Psoas muscle (tissue), 8 donors: ENCODE measurements at places on chromosomes 7 and 10.
A peak's percentile ranks its signal among the peaks of the same experiment; 100 is the strongest.

DNA sequence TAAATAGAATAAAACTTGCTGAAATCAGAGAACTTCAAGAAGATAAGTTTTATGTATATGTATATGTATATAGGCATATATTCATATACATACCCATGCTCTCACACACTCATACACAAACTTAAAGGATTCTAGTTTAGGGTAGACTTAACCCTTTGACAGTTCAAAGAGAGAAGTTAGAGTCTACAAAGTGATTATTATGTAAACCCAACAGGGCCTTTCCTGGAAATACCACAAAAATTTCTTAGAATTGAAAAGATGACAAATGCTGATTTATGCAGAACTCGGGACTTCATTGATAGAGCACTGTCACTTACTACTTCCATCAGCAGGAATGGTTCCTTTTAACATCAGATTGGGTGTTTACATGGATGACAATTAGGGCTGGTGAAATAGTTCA lies 763.5 kb downstream of the AUTS2 start:
- no peaks in the 10 kb centered on the region for H3K4me1 ChIP-seq
- no peak overlapping the region for H3K27ac ChIP-seq
- H3K36me3 ChIP-seq = no peaks in the 10 kb centered on the region
- DNase-seq = no peak

DNA sequence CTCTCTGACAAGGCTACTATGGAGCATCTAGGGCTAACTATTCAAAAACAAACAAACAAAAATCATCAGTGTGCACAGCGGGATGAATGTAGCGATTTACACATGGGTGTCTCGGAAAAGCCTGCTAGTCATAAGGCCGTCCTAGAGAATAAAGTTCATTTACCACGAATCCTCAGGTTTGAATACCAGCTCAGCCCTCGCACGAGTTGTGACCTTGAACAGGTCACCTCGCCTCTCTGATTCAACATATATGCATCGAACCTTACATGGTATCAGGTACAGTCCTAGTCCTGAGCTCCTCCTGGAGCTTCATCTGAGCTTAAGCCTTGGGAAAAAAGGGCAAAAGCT lies 572 bp downstream of the ATP5MF start:
- H3K4me1 ChIP-seq = peaks cover 36% of the 10 kb centered on the region
- no peak for DNase-seq
- H3K27ac ChIP-seq = peak overlapping the region; percentile 96
- no peaks in the 10 kb centered on the region for H3K27me3 ChIP-seq
- no peaks in the 10 kb centered on the region for H3K36me3 ChIP-seq
- H3K4me3 ChIP-seq = peak overlapping the region; percentile 99

DNA sequence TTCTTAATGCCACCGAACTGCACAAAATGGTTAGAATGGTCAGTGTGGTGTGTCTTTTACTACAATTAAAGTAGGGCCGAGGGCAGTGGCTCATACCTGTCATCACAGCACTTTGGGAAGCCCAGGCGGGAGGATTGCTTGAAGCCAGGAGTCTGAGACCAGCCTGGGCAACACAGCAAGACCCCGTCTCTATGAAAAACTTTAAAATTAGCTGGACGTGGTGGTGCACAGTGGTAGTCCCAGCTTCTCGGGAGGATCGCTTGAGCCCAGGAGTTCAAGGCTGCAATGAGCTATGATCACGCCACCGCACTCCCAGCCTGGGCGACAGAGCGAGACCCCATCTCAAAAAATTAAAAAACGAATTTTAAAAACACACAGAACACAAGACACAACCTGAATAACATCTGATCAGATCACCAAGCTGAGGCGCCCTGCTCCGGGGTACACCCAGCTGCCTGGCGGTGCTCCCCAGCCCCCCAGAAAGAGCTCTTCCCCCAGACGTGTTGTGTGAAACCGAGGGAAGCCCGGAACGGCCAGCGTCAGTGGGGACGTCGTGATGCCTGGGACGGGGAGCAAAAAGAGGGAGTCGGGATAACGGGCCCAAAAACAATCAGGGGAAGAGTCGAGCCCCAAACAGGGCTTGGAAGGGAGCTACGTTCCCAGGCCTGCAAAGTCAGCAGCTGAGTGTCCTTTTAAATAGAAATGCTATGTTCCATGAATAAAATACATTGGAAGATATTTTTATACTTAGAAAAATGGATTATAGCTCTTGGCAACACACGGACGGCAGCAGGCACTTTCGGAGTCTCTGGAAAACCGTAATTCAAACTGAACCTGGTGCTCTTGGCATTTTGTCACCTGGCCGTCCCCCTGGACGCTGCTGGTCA lies 80.7 kb upstream of the PDGFA start:
- H3K4me3 ChIP-seq = no peak overlapping the region
- no peaks in the 10 kb centered on the region for H3K27me3 ChIP-seq
- no peak for DNase-seq
- no peak overlapping the region for H3K27ac ChIP-seq

- H3K27ac ChIP-seq = peak overlapping the region; percentile 86
- no peaks in the 10 kb centered on the region for H3K36me3 ChIP-seq
- H3K4me1 ChIP-seq = peaks cover 40% of the 10 kb centered on the region
These were observed 4.4 kb downstream of the MRLN start for GRCh38 chr10:59748834-59749233.

DNA sequence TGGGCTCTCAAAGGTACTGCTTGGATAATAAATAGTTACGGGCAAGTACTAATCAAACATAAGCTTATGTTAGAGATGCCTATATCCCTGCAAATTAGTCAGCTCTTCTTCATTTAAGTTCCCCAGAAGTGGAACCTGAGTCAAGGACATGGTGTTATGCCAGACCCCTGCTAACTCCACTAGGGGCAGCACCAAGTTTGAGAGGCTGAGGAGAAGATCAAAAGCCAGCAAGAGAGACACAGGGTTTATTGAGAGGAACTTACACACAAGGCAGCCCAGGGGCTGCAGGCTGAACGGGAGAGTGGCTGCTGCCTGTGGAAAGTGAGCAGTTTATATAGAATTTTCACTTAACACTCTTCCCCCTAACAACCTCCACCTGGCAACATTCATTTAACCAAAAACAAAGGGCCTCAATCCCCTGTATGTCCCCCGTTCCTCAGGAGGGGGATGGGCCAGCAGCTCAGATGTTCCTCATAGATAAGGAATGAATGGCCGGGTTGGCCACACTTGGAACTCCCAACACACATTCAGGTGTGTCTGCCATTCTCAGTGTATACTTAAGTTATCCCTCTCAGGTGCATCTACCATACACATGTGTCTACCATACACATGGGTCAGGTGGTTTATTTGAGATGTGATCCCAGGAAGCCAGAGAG lies 62.6 kb upstream of the GHITM start:
- no peak overlapping the region for H3K4me3 ChIP-seq
- no peaks in the 10 kb centered on the region for H3K36me3 ChIP-seq
- DNase-seq = no peak
- no peaks in the 10 kb centered on the region for H3K4me1 ChIP-seq
- H3K27me3 ChIP-seq = no peaks in the 10 kb centered on the region

DNA sequence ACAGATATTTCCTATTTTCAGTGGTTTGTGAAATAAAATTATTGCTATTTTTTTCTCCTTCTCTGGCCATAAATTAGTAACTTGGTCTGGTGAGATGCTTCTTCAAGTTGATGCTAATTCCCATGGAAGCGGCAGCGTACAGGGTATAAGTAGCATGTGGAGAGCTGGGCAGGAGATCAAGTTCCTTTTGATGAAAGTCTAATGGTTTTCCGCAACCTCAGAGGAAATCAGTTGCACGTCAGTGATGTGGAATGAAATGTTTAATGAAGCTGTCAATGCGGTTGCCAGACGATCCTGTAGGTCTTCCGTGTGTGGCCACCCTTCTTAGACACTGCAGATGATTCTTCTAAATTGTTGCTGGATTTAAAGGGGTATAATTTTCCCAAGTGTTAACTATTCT lies 236.4 kb upstream of the GRM3 start:
- no peaks in the 10 kb centered on the region for H3K4me1 ChIP-seq
- no peak overlapping the region for H3K4me3 ChIP-seq
- H3K27ac ChIP-seq = no peak overlapping the region
- no peaks in the 10 kb centered on the region for H3K36me3 ChIP-seq

GRCh38 chr7:151272877-151273276 lies 24.4 kb upstream of the SMARCD3 start:
- no peak overlapping the region for H3K4me3 ChIP-seq
- H3K27ac ChIP-seq = no peak overlapping the region
- DNase-seq = no peak

GRCh38 chr10:130206216-130206737 lies 70.1 kb downstream of the GLRX3 start:
- DNase-seq = no peak
- H3K4me3 ChIP-seq = no peak overlapping the region
- H3K36me3 ChIP-seq = no peaks in the 10 kb centered on the region

- no peak overlapping the region for H3K4me3 ChIP-seq
- peaks cover 1% of the 10 kb centered on the region for H3K27me3 ChIP-seq
These were observed 22.7 kb downstream of the YKT6 start for GRCh38 chr7:44223362-44224079.

DNA sequence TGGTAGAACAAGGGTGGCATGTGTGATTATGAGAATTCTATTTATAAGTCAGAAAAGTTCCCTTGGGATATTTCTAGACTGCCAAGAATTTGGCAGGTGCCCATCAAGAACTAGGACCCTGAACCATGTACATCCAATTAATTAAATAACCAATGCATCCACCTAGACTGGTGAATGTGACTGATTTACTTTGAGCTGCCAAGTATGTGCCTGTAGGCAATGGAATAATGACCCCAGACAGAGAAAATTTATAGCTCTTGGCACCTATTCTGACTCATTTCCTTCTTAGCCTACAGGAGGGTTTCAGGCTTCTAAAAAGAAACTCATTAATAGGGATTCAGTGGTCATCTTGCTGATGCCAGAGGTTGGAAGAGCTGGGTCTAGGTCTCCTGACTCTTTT lies 54.9 kb downstream of the KCNH2 start:
- no peaks in the 10 kb centered on the region for H3K4me1 ChIP-seq
- H3K27me3 ChIP-seq = peaks cover 11% of the 10 kb centered on the region
- H3K27ac ChIP-seq = no peak overlapping the region
- DNase-seq = no peak
- H3K36me3 ChIP-seq = no peaks in the 10 kb centered on the region

GRCh38 chr10:119480667-119481066 lies 61.9 kb downstream of the RGS10 start:
- H3K4me3 ChIP-seq = no peak overlapping the region
- no peak for DNase-seq
- H3K4me1 ChIP-seq = no peaks in the 10 kb centered on the region
- H3K27me3 ChIP-seq = no peaks in the 10 kb centered on the region
- no peak overlapping the region for H3K27ac ChIP-seq

DNA sequence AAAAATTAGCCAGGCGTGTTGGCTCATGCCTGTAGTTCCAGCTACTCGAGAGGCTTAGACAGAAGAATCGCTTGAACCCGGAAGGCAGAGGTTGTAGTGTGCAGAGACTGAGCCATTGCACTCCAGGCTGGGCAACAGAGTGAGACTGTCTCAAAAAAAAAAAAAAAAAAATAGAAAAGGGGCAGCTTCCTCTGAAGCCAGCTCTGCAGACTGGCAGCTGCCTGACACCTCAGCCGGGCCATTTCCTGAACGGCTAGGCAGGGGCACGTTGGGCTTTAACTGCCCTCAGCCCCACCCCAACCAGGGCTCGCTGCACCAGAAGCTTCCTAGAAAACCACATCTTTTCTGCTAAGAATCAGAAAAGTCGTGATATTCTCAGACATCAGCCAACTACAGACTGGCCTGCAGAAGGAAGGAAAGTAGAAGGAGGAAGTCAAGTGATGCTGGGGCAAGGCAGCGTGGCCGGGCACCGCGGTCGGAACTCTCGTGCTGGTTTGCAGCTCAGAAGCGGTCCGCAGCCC lies 38.0 kb downstream of the PRKAG2 start:
- H3K27me3 ChIP-seq = peaks cover 2% of the 10 kb centered on the region
- peak; percentile 68 for DNase-seq
- no peak overlapping the region for H3K27ac ChIP-seq
- no peaks in the 10 kb centered on the region for H3K4me1 ChIP-seq

DNA sequence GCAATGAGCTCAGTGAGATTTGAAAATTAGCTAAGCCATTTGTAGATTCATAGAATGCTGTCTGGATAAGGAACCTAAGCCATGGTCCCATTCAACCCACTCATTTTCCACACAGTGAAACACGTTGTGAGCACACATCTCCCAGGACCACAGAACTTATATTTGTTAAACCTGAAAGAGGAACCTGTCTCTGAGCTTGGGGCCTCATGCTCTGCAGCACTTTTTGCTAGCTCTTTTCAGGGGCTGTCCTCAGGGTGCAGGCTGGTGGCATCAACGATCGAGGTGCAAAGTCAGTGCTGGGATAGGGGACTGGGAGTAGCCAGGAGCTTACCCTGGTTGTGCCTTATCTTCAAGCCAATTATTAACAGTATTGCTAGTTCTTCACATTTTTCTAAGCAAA lies 11.9 kb downstream of the HECW1 start:
- H3K4me1 ChIP-seq = no peaks in the 10 kb centered on the region
- no peak overlapping the region for H3K27ac ChIP-seq
- no peak for DNase-seq
- no peak overlapping the region for H3K4me3 ChIP-seq
- H3K36me3 ChIP-seq = no peaks in the 10 kb centered on the region
- H3K27me3 ChIP-seq = no peaks in the 10 kb centered on the region

- no peak overlapping the region for H3K4me3 ChIP-seq
- no peaks in the 10 kb centered on the region for H3K4me1 ChIP-seq
- H3K27ac ChIP-seq = no peak overlapping the region
- no peaks in the 10 kb centered on the region for H3K27me3 ChIP-seq
- DNase-seq = no peak
These were observed 161.8 kb downstream of the PHTF2 start for GRCh38 chr7:77960336-77960735.

DNA sequence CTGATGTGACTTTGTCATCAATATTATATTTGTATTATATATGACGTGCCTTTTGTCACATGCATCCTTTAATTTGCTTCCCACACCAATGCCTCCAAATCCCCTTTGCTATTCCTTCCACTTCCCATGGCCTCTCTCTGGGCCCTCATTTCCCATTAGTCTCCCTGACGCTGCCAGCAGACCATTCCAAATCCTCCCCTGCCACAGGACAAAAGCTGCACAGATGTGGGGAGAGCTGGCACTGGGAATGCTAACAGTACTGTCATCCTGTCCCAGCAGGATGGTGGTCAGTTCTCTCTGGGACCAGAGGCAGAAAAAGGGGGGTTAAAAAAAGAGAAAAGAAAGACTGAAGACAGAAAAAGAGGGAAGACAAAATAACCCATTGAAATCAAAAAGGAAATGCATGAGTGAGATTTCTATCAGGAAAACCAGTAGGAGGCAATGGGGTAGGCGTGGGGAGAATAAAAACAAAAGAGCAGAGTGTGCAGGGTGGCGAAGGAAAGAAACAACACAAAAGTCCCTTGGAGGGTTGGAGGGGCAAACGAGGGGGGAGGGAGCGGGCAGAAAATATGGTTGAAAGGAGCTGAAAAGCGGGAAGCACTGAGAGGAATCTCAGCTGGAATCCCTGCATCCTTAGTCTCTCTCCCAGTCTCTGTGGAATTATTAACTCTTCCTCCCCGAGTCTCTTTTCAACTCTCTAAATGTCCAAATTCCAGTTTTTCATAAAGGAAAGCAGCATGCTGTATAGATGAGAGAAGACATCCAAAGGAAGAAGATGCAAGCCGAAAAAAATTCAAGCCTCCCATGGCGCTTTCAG lies 59.2 kb upstream of the PTN start:
- H3K4me1 ChIP-seq = no peaks in the 10 kb centered on the region
- no peak overlapping the region for H3K4me3 ChIP-seq
- no peaks in the 10 kb centered on the region for H3K36me3 ChIP-seq
- DNase-seq = no peak
- no peaks in the 10 kb centered on the region for H3K27me3 ChIP-seq

- no peak overlapping the region for H3K27ac ChIP-seq
- H3K27me3 ChIP-seq = no peaks in the 10 kb centered on the region
- H3K4me1 ChIP-seq = no peaks in the 10 kb centered on the region
These were observed 450.7 kb downstream of the HTR7 start for GRCh38 chr10:90407131-90407530.

GRCh38 chr10:28987555-28988320 lies 301.1 kb upstream of the LYZL1 start:
- peaks cover 7% of the 10 kb centered on the region for H3K4me1 ChIP-seq
- H3K27me3 ChIP-seq = peaks cover 1% of the 10 kb centered on the region
- H3K27ac ChIP-seq = no peak overlapping the region
- H3K4me3 ChIP-seq = no peak overlapping the region
- no peaks in the 10 kb centered on the region for H3K36me3 ChIP-seq
